ENCODE measurements at places on chromosomes 12 and 14. TPM values are rescaled to one million over a fixed set of nuclear protein-coding genes. Genes with fewer than 3 reads are reported as not detected.

The TMEM229B gene
- total RNA-seq, result 0.19 TPM

The LRRC10 gene
- not detected for total RNA-seq

The CFAP73 gene
- total RNA-seq, result not detected

The MMP19 gene
- total RNA-seq, result 0.28 TPM
